H9 (cell line): ENCODE measurements at places on chromosomes 6 and 20.

DNA sequence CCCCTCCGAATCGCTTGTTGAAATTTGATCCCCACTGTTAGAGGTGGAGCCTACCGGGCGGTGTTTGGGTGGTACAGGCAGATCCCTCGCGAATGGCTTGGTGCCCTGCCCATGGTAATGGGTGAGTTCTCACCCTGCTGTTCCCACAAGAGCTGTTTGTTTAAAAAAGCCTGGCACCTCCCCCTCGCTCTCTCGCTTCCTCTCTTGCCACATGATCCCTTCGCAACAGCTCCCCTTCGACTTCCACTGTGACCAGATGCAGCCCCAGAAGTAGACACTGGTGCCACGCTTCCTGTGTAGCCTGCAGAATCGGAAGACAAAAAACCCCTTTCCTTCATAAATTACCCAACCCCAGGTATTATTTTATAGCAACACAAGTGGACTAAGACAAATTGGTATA, 292.2 kb upstream of the QKI start:
- DNase-seq, result no peak

DNA sequence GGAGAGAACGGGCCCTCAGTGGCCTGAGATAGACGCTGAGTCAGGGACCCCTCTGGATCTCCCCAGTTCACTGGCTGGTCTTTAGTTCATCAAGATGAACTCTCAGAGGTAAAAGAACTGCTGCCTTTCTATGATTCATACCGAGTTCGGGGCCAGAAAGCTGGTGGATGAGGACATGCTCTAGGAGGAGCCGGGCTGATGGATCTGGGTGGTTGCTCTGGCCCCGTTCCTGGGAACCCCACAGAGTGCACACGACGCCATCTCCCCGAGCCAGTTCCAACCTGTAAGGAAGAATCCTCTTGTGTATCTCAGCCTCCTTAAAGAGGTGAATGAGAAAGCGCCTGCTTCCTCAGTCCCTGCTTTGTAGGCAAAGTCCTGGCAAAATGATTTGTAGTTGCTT, 142.6 kb upstream of the PDE10A start:
- DNase-seq, result no peak

DNA sequence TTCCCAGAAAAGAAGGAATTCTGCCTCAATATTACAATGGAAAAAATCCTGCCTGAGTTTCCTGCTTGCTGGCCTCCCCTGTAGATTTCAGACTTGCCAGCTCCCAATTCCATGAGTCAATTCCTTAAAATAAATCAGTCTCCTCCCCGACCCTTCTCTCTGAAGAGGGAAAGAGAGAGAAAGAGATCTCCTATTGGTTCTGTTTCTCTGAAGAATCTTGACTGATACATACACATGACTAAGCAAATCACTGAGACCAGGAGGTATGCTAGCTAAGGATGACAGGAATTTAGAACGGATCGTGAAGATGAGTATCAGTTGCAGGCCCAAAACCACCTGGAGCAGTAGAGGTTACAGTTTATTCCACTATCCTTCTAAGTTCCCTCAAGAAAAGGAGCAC, 11.3 kb upstream of the RBM24 start:
- no peak for DNase-seq

DNA sequence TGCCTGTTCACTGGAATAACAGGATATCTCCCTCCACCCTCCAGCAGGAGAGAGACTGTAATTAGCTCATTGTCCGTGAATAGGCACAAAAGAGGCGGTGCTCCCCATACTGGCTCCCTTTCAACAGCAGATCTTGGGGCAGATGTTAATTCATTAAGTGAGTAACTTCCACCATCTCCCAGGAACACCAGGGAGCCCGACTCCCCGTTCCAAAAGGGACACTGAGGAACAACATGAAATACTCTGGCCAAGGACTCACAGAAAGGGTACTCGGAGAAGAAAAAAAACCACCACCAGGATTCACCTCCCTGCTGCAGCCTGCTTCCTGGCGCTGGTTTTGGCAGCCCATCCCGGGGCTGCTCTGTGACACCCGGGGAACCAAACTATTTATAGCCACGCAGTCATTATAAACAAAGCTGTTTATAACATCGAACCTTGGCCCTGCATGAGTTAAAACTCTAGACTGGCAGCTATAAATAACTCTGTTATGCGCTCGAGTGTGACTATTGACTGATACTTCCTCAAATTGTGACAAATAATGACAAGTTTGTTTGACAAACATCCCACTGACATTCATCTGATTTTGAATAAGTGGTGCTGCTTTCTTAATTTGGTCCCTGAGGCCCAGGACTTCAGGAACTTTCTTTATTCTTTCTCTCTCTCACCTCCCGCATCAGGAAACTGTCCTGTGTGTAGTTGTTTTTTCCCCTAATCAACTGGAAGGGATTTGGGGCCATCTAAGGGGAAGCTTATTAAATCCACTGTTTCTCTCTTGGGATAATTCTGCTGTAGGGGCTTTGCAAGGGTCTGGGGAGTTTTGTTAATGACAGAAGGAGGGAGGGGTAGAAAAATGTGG, 521.6 kb downstream of the CD83 start:
- no peak for DNase-seq

DNA sequence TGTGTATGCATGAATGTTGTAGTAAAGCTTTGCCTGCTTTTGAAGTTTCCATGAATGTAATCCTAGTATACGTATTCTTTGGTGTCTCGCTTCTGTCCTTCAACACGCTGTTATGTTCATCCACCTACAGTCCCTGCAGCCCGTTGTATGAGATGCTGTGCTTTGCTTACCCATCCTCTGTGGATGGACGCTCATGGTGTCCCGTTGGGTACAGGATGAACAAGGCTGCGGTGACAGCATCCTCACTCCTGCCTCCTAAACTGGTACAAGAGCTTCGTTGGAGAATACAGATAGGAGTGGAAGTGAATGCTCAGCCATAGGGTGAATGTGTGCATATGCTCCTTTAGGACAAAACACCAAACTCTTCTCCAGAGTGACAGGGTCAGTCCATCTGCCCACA, 366.2 kb downstream of the ZFAND3 start:
- DNase-seq, result no peak

GRCh38 chr6:149037051-149037671, 280.4 kb upstream of the TAB2 start:
- no peak for DNase-seq

- DNase-seq, result no peak
These were observed 64.8 kb downstream of the FAM50B start for GRCh38 chr6:3913958-3914337.

DNA sequence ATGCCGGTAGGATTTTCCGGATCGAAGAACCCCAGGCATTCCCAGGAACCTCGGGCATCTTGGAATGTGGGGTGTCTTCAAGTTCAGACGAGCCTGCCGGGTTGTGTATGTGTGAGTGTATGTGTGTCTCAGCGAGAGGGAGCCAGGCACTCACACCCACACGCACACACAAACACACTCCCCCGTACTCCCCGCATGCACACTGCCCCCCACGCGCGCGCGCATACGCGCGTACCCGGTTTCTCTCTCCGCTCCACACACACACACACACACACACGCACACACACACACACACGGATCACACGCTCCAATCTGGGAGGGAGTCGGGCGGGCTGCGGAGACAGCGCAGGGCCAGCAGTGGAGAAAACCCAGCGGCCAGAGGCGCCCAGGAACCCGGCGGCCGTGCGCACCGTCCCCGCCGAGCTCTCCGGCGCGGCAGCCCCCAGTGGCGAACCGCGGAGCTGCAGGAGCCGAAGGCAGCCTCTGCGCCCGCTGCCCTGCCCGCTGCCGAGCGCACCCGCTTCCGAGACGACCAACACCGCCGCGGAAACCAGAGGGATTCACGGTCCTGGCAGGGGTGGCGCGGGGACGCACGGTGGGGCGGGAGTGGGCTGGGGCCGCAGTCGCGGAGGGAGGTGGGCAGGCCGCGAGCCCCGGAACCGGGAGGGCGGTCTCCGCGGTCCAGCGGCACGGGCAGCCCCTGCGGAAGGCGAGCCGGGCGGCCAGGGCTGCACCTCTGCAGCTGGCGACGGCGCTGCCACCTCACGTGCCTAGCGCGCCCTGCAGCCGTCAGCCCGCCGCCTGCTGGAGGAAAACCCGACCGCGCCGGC, at the start of gene LRFN2:
TSS of gene LRFN2 (minus strand) at position 125 of the 830 bp plus-strand sequence.
- DNase-seq, result peak; percentile 86
